Stimulated activated CD4-positive, alpha-beta T cell treated with anti-CD3 and anti-CD28 coated beads, Interleukin-1b, Interleukin-23, amount 100 ng/mL, for 1 hour (primary cell): ENCODE measurements at places on chromosomes 4 and X.

GRCh38 chr4:26870576-26871262 is 10.1 kb downstream of the STIM2 start:
- no peak for DNase-seq

- no peak for DNase-seq
These were observed 14.3 kb downstream of the TMEM33 start for GRCh38 chr4:41949531-41949930.

DNA sequence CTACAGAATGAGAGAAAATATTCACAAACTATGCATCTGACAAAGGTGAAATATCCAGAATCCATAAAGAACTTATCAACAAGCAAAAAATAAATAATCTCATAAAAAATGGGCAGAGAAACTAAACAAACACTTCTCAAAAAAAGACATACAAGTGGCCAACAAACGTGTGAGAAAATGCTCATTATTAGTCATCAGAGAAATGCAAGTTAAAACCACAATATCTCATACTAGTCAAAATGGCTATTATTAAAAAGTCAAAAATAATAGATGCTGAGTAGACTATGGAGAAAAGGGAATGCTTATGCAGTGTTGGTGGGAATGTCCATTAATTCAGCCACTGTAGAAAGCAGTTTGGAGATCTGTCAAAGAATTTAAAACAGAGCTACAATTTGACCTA is 533.3 kb downstream of the TMA16 start:
- no peak for DNase-seq

- DNase-seq: no peak
These were observed 517.4 kb downstream of the RPA4 start for GRCh38 chrX:97401154-97401553.

GRCh38 chrX:107551546-107551945 is 76.8 kb upstream of the PRPS1 start:
- DNase-seq: no peak

DNA sequence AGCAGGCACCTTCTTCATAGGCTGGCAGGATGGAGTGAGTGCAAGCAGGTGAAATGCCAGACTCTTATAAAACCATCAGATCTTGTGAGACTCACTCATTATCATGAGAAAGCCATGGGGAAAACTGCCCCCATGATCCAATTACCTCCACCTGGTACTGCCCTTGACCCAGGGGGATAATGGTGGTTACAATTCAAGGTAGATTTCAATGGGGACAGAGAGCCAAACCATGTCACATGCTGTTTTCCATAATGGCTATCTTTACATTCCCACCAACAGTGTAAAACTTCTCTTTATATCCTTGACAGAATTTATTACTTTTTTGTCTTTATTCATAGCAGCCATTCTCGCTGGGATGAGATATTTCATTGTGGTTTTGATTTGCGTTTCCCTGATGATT is 663.0 kb upstream of the AGA start:
- DNase-seq: no peak

GRCh38 chrX:574830-575229 is 55.8 kb upstream of the SHOX start:
- DNase-seq: no peak

GRCh38 chr4:160251522-160252170 is 1148.8 kb downstream of the RAPGEF2 start:
- no peak for DNase-seq

- DNase-seq: no peak
These were observed 52.7 kb downstream of the AMER1 start for GRCh38 chrX:64152857-64153256.

GRCh38 chr4:47617607-47618006 is 132.5 kb downstream of the ATP10D start:
- no peak for DNase-seq

DNA sequence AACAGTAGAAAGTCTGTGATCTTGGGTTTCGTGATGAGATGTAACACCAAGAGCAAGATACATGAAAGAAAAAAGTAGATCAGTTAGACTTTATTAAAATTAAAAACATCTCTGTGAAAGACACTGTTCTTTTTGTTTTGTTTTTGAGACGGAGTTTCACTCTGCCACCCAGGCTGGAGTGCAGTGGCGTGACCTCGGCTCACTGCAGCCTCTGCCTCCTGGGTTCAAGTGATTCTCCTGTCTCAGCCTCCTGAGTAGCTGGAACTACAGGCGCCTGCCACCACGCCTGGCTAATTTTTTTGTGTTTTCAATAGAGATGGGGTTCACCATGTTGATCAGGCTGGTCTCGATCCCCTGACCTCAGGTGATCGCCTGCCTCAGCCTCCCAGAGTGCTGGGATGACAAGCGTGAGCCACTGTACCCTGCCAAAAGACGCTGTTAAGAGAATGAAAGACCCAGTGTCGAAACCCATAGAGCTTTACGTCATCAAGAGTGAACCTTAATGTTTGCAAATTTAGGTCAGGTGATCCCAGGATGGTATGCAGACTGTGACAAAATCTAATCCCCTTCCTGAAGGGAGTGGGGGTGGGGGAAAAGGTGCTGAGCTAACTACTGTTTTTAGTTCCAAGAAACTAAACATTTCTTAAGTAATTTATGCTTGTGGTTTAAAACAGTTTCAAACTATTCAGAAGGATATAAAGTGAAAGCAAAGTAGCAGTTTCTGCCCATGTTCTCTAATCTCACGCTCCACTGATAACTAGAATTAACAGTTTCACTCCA is 8.0 kb downstream of the OFD1 start:
- DNase-seq: no peak

- DNase-seq: no peak
These were observed 35.3 kb upstream of the HGFAC start for GRCh38 chr4:3406431-3406830.

- DNase-seq: no peak
These were observed 168.7 kb downstream of the PRDM5 start for GRCh38 chr4:120753854-120754253.
